ENCODE measurements at places on chromosomes 7 and 10. TPM values are rescaled to one million over a fixed set of nuclear protein-coding genes. Genes with fewer than 3 reads are reported as not detected.

KIAA1549 gene
- total RNA-seq = 21.6 TPM

FGFBP3 gene
- total RNA-seq = 18.3 TPM

DNA sequence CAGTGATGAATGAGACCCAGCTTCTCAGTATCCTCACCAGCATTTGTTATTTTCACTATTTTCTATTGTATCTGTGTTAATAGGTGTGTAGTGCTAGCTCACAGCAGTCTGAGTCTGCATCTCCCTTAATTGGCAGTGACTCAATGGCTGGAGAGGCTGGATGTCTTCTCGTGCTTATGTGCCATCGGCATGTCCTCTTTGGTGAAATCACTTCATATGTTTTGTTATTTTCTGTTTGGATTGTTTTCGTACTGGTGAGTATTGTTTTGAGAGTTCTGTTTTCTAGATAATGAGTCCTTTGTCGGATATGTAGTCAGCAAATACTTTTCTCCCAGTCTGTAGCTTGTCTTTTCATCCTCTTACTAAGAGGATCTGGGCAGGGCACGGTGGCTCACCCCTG lies 66.1 kb downstream of the AMZ1 start:
- no peak for DNase-seq

CCDC136 gene
- 38.3 TPM for total RNA-seq

PRSS2 gene
- not detected for total RNA-seq

GSDME gene
- 39.5 TPM for total RNA-seq
